ENCODE measurements at places on chromosomes 11 and 22. TPM values are rescaled to one million over a fixed set of nuclear protein-coding genes. Genes with fewer than 3 reads are reported as not detected.
A peak's percentile ranks its signal among the peaks of the same experiment; 100 is the strongest.

The HNRNPUL2 gene
- total RNA-seq = 7.3 TPM

The OR6T1 gene
- total RNA-seq = not detected

The TRIM68 gene
- 6.3 TPM for total RNA-seq

The SLC22A12 gene
- not detected for total RNA-seq

The PAMR1 gene
- 3.2 TPM for total RNA-seq

The A4GALT gene
- 9.6 TPM for total RNA-seq

The C1QTNF4 gene
- total RNA-seq = 5.0 TPM

The DGCR2 gene
- 72.4 TPM for total RNA-seq

The RAG2 gene
- total RNA-seq = not detected

The JAML gene
- total RNA-seq = not detected

The MCHR1 gene
- total RNA-seq = 2.8 TPM

The VPREB3 gene
- total RNA-seq = not detected

- no peak for DNase-seq
These were observed 16.9 kb downstream of the CLMP start for GRCh38 chr11:123178186-123178585.

DNA sequence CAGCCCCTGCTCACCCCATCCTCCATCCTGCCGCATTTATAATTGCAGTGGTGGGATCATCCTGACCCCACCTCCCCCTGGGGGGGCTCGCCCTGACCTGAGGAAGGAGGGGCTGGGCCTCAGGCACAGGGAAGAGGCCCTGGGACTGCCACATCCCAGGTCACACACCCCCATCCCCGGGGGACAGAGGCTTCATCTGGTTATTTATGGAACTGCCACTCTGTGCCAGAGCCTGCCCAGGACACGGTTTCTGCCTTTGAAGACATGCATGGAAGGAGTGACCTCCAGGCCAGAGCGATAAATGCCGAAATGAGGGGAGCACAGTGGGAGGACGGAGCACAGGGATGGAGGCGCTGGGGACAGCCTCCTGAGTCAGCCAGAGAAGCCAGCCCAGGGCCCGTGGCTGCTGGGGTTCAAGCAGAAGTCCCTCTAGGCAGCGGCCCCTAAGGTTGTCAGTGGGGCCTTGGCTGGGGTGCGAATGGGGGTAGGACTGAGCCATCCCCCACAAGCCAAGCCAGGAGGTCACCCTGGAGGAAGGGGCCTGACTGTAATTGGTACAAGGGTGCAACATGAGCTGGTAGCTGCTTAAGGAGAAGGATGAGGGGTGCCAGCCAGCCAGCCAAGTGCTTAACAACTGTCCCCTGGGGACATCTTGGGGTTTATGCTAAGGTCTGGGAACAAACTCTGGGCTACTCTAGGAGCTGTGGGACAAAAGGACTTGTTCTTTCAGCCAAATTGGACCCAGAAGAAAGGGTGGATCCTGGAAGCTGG lies 51.4 kb upstream of the SHISAL1 start:
- no peak for DNase-seq

- no peak for DNase-seq
These were observed 109.5 kb downstream of the BBOX1 start for GRCh38 chr11:27150098-27150497.

DNA sequence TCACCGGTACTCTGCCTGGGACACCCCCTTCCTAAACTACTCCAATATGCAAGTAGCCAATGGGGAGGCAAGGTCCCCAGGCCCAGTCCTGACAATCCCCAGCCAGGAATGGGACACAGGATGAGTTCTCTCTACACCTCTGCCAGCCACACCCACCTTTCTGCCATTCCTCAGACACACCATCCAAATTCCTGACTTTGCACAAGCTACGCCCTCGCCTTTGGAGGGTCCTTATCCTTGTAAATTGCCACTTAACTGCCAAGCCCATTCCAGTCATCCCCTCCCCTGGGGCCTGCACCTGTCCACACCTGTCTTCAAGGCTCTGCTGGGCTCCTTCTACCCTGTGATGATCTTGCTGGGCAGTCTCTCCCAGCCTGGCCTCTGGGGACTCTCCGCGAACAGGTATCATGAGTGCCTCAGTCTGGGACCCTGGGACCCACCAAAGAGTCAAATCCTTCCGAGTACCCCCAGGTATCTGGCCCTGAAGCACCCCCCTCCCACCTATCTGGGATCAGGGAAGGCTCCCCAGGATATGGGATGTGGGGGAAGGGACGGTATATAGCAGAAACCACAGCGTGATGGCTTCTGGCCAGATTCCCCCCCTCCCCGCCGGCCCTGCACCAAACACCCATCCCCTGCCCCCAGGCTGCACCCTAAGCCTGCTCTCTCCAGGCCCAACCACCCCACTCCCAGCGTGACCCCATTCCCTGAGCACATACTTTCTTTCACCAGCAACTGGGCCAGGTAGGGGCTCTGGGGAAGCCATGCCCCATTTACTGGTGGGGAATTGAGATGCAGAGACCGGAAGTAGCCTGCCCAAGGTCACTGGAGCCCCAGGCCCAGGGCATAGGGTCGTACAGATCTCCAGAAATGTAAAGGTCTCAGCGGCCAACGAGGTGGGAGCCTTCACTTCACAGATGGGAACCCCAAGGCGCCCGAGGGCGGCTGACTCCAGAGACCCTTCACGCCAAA lies 806 bp downstream of the ARAP1 start:
- DNase-seq = peak; percentile 78

- DNase-seq = no peak
These were observed 45.0 kb upstream of the ASPHD2 start for GRCh38 chr22:26383968-26384556.

- DNase-seq = peak; percentile 70
These were observed 8.3 kb downstream of the FXYD2 start for GRCh38 chr11:117816151-117816741.

- no peak for DNase-seq
These were observed 105.3 kb downstream of the MPPED1 start for GRCh38 chr22:43516996-43517635.

DNA sequence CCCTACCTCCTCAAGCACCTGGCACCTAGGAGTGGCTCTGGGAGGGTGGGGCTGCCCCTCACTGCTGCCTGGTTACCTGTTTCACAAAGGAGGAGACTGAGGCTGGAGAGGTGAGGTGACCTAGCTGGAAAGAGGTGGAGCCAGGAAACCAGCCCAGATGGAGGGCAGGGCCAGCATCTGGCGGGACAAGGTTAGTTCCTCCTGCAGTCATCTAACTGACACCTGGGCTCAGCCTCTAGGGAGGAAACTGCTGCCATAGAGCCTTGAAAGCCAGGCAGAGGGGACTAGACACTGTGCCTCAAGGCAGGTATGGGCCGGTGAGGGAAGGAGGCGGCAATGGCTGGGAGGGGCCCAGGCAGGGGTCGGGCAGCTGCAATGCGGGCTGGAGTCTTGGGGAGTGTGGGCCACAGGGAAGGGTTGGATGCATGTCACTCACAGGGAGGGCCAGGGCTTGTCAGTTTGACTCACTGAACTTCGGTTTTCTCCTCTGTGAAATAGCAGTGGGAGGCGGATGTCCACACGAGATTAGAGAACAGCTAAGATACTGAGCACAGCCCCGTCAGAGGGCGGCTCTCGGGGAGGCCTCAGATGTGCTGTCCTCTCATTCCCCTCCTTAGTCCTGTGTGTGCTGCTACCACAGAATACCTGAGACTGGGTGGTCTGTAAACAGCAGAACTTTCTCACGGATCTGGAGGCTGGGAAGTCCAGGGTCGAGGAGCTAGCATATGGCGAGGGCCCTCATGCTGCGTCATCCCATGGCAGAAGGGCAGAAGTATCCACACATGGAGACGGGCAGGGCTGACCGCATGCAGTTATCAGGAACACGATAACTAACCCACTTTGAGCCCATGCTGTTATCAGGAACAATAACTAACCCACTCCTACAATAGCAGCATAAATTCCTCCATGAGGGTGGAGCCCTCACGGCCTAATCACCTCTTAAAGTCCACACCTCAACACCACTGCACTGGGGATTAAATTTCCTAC lies 16.1 kb downstream of the MGAT3 start:
- DNase-seq = no peak

GRCh38 chr11:93474123-93474522 lies 69.1 kb downstream of the SMCO4 start:
- no peak for DNase-seq

- no peak for DNase-seq
These were observed 33.5 kb upstream of the RAB30 start for GRCh38 chr11:83105168-83105567.

DNA sequence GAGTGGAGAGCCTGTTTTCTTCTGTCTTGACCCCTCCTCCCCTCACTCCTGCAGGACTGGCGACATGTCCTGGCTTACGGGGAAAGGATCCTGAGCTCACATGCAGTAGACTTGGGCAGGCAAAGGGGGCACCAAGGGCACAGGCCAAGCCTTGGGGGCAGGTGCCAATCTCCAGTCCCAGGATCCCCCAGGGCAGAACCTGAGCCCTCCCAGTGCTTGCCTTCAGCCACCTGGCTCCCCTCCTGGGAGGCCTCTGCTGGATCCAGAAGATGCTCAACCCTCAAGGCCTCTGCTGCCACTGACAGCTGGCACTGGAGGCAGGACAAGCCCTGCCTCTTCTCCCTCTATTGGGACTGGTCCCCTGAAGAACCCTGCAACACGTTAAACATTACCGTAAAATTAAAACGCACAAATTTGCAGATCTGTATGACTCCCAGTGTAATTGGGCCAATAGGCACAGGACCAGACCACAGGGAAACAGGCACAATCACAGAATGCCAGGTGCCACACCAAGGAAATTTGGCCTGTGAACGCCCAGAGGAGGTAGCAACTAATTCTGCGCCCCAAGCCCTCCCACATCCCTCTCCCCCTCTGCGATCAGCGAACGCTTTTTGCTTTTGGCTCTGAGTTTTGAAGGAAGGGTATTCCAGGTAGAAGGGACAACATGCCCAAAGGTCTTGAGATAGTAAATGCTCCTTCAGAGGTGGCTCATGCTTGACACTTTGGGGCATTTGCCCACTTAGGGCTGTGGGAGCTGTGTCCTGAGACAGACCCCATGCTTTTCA lies 967 bp upstream of the LZTR1 start:
- no peak for DNase-seq

DNA sequence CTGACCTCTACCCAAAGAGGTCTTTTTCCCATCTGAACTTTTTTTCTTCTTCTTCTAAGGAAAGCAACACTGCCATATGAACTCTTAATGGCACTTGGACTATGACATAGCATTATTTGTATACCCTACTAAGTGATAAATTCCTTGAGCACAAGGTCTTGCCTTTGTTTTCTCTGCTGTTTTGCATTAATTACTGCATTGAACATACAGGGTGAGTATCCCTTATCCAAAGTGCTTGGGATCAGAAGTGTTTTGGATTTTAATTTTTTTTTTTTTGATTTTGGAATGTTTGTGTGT lies 48.8 kb downstream of the BID start:
- DNase-seq = no peak

GRCh38 chr22:48980409-48980808 lies 847.3 kb downstream of the BRD1 start:
- no peak for DNase-seq

GRCh38 chr11:10432493-10432892 lies 22.6 kb upstream of the AMPD3 start:
- DNase-seq = no peak

- no peak for DNase-seq
These were observed 65.4 kb upstream of the ZC3H12C start for GRCh38 chr11:110027627-110028371.

GRCh38 chr11:94815705-94816344 lies 47.7 kb downstream of the AMOTL1 start:
- DNase-seq = no peak

- DNase-seq = no peak
These were observed 14.8 kb upstream of the FAM168A start for GRCh38 chr11:73612601-73613140.

- no peak for DNase-seq
These were observed 15.1 kb downstream of the ATG13 start for GRCh38 chr11:46632502-46632901.

GRCh38 chr11:79400206-79400605 lies 40.6 kb downstream of the TENM4 start:
- DNase-seq = no peak

GRCh38 chr22:47375621-47376321 lies 613.3 kb downstream of the TBC1D22A start:
- no peak for DNase-seq

DNA sequence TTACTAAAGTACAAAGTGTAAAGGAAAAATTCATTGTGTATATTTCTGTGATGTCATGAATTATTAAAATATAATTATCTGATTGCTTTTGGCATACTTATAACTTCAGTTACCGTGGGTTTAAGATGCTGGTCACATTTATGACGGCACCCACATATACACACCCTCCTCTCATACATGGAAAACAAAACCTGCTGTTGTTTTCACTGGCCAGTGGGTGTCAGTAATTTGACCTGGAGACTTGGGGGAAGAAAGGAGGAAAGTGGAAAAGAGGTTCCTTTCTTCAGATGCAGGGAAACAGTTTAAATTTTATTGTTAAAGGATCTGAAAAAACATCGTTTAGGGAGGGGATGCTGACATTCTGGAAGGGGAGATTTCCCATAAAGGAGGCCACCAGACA lies 742 bp upstream of the BBOX1 start:
- peak; percentile 41 for DNase-seq

DNA sequence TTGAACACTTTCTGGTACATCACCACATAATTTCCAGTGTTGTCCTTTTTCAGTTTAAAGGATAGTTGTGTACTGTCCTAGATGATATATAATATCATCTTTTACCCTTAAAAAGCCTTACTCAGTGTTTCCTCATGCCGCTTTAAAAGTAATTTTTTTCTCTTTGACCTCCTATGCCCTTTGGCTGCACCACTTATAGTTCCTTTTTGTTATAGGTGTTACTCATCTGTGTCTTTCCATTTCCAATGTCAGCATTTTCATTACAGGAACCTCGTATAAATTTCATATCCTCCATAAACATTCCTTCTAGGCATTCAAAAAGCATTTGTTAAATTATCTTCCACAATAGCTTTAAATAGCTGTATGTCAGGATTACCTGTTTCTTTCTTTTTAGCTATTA lies 40.8 kb downstream of the USP47 start:
- DNase-seq = no peak

DNA sequence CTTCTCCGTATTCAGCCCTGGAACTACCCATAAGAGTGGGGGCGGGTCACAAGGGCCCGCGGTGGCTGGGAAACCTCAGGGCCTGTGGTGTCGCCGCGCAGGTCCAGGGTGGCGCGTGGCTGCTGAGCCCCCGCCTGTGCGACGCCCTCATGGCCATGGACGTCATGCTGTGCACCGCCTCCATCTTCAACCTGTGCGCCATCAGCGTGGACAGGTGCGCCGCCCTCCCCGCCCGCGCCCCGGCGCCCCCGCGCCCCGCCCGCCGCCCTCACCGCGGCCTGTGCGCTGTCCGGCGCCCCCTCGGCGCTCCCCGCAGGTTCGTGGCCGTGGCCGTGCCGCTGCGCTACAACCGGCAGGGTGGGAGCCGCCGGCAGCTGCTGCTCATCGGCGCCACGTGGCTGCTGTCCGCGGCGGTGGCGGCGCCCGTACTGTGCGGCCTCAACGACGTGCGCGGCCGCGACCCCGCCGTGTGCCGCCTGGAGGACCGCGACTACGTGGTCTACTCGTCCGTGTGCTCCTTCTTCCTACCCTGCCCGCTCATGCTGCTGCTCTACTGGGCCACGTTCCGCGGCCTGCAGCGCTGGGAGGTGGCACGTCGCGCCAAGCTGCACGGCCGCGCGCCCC lies 2.4 kb downstream of the DRD4 start:
- DNase-seq = peak; percentile 83

All from H7 (cell line).